ENCODE measurements at places on chromosomes 6 and 20.

DNA sequence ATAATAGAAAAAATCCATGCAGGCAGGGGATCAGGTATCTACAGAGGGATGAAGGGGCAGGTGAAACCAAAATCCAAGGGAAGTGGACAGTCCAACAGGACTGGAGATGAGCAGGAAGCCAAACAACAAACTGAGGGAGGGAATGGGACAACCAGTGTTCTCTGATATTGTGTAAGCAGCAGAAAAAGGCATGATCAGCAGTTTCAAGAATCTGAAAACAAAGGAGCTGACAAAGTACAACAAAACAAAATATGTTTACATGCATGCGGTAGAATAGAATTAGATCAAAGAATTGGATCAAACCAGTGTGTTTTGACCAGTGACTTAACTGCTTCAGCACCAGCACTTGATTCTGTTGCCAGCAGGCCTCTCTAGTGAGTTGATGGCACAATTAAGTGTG, 729.7 kb downstream of the RFPL4B start:
- no peak for DNase-seq

- peak; percentile 88 for DNase-seq
Measured at GRCh38 chr6:169933251-169933821, 181.9 kb downstream of the ERMARD start.

- DNase-seq, result no peak
Measured at GRCh38 chr6:39224011-39224410, 5.3 kb downstream of the KCNK5 start.

DNA sequence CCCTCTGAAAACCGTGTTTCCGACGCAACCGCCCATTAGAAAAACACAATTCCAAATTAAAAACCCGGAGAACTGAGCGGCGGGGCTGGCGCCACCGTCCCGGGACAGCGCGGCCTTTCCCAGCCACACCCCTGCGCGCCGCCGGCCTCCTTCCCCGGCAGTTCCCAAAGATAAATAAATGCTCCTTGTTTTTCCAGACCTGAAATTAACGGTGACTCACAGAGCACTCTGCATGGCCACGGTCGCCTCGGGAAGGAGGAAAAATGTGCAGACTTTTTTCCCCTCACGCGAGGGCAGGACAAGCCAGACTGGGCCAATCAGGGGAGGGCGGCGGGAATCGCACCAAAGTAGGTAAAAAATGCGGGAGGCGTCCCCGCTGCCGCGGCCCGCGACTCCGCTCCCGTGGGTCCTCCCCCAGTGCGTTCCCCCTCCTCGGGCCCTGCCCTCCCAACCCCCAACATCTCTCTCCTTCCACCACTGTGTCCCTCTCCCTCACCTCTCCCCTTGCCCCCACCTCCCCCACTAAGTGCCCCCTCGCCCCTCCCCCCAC, 828 bp upstream of the DSTN start:
- DNase-seq, result peak; percentile 65

GRCh38 chr6:105988321-105988720, 97.8 kb upstream of the PRDM1 start:
- DNase-seq, result no peak

All from DMS153 (cell line).